ENCODE measurements at places on chromosomes 11 and 22.

DNA sequence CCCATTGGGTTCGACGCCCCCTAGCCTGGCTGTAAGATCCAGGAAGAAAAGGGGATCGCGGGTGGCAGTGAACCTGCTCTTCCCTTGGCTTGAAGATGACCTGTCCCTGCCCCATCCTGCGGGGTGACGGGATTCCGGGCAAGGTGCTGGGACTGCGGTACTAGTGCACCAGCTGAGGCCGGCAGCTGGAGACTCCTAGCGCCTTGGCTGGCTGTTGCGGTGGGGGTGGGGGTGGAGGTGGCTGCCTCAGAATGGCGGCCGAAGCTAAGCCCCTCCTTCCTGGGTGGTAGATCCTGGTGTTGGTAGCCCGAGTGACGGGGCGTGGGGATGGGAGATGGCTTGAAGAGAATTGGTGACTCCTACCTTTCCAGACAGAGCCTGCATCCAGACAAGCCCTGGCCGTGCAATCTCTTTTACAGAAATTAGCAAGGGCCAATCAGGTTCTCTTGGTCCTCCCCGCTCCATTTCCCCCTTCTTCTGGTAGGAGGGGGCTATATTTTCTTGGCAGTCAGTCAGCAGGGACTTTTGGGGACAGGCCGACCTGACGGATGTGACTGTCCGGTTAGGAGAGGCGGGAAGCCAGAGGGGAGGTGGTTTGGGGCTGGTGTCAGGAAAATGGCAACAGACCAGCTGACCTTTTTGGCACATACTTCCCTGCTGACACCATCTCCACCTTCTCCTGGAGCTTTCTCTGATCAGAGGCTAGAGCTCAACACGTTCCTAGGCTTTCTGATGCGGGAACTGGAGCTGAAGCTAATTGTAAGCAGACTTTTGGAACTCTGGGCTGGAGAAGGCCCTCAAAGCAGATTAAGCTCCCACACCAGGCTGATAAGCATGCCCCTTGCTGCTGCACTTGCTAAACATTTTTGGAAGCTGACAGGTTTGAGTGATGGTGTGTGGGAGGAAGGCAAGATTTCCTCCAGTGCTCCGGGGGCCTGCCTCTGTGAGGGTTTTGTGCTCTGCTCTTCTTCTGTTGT is 2.0 kb downstream of the NAV2 start:
- DNase-seq, result peak; percentile 81

GRCh38 chr11:44916801-44917385 is 33.8 kb downstream of the TP53I11 start:
- DNase-seq, result no peak

DNA sequence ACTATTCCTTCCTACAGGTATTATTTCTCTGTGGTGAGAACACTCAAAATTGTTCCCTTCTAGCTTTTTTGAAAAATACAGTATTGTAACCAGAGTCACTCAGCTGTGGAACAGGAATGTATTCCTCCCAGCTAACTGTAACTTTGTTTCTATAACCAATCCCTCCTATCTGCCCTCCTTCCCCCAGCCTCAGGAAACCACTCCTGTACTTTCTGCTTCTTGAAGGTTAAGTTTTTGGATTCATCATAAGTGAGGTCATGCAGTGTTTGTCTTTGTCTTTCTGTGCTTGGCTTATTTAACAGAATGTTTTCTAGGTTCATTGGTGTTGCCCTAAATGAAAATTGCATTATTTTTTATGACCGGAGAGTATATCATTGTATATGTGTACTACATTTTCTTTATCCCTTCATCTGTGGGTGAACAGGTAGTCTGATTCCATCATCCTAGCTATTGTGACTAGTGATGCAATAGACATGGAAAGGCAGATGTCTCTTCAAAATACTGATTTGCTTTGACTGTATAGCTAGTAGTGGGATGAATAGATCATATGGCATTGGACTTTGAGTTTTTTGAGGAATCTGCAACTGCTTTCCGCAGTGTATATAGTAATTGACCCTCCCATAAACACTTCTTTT is 112.9 kb upstream of the GRK3 start:
- DNase-seq, result no peak

- no peak for DNase-seq
Observed at GRCh38 chr11:128187377-128187776, 400.0 kb downstream of the ETS1 start.

- DNase-seq, result peak; percentile 70
Observed at GRCh38 chr22:32660292-32660691, 141.2 kb upstream of the TIMP3 start.

- DNase-seq, result no peak
Observed at GRCh38 chr11:90476442-90477007, 253.7 kb upstream of the CHORDC1 start.

GRCh38 chr11:104844451-104844850 is 53.8 kb downstream of the CASP12 start:
- no peak for DNase-seq

DNA sequence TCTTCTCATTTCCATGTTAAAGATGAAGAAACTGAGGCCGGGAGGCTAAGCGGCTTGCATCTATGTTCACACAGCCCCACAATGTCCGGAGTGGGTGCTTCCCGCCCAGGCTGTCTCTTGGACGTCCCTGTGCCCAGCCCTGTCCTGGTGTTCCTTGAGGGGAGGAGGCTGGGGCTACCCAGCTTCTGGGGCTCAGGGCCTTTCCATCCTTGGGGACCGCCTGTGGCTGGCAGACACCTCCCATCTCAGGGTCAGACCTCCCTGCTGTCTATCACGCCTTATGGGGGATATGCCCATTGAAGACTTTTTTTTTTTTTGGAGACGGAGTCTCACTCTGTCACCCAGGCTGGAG is 95.5 kb downstream of the WNT7B start:
- no peak for DNase-seq

DNA sequence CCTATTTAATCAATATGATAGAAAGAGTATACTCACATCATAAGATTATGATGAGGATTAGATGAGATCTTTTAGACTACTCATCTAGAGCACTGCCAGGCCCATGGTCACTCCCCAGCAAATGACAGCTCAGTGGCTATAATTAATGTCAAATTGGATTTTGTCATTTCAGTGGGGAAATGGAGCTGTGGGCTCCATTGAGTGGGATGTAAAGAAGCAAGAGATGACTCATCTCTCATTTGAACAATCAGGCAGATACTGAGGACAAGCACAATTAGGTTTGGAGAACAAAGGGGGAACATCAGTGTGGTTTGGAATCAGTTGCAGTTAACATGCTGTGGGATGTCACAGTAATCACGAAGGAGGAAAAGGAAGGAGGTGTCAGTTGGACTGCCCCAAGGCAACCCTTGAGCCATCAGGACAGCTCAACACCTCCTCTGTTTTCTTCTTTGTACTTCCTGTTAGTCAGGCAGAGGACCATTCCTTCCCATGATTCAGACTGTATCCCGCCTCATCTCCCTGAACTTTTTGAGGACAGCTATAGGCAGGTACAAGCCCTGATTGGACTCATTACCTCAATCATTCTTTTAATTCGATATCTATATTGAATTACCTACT is 473.7 kb upstream of the ISX start:
- DNase-seq, result no peak

DNA sequence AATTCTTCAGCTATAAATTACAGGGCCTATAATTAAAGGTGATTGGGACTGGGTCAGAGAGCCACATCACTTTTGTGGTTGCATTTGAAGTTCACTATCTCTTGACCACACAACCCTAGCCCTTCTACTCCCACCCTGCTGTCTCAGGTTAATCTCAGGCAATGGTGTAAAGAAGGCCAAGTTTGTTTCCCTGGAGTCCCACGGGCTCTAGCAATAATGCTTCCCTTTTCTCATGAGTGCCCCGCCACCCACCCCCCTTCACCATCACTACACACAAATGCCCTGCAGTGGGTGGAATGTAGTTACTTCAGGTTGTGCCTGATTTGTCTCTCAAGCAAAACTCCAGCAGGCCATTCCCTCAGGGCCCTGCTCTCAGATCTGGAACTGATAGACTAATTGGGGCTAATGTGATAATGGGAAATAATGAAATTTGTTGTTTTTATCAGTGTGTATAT is 1.8 kb upstream of the EHF start:
- no peak for DNase-seq

GRCh38 chr11:120565466-120566155 is 54.1 kb downstream of the GRIK4 start:
- DNase-seq, result no peak

- DNase-seq, result no peak
Observed at GRCh38 chr22:35446365-35446764, 46.4 kb downstream of the MCM5 start.

DNA sequence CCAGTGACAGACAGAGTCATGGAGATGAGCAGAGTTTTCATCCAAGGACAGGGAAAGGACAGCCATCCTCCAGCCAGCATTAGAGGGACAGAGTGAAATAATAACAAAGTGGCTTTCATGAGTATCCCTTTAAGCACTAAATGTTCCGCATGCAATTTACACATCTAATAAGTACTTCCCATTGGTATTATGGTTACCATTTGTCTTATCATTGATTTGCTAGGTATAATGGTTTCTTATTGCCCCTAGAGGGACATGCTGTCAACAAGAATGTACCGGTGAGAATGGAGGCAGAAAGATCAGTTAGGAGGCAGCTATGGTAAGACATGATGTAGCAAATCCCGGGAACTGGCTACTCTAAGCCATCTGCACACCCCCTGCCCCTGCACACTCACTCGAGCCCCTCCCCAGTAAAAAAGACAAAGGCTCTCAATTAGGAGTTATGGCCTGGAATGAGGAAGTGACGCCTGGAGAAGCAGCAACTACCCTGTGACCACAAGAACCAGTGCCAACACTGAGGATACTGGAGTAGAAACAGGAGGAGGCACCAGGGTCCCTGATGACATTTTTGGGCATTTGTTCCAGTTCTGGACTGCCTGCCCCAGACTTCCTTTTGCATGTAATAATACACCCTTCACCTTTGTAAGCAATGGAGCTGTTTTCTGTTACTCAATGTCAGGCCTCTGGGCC is 30.2 kb upstream of the HMGXB4 start:
- no peak for DNase-seq

- DNase-seq, result no peak
Observed at GRCh38 chr11:118529584-118530175, 1.3 kb upstream of the TMEM25 start.

DNA sequence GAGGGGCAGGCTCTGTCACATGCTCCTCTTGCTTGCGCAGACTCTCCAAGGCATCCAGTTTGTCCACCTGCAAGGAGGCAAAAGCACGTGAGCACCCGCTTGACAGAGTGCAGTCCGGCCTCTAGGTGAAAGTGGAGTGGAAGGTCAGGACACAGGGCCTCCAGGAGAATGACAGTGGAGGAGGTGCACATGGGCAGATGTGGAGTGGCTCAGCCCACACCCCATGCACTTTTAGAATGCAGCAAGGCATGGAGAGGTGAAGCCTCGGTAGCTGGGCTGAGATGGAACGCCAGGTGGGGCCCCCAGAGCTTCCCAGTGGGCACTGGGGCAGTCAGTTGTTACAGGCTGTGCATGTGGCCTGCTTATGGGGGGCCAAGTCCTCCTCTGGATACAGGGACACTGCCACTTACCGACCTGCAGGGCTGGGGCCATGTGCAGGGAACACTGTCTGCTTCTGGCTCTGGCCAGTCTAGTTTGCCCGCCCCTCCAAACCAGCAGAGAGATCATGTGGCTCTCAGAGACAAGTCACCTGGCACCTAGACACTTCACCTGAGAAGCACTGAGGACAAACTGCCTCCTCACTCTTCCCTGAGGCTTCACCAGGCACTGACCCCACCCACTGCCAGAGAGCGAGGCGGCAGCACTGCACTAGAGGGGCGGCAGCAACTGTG is 2.3 kb upstream of the SLC25A1 start:
- no peak for DNase-seq

- DNase-seq, result no peak
Observed at GRCh38 chr11:69052343-69053168, 3.8 kb downstream of the TPCN2 start.

DNA sequence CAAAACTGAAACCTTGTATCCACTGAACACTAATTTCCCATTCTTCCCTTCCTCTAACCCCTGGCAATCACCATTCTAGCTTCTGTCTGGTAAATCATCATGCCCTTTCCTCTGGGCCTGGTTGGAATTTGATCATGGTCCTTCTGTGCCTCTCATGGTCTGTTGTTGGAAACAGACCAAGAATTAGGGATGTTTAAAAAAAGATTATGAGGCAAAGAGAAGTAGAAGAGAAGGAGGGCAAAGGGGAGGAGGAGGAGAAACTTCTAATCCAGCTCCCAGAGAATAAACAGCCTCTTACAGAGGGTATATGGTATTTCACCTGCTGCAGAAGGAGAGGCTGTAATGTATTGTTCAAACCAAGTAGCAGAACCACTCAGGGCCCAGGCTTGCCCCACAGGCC is 10.6 kb downstream of the BCO2 start:
- DNase-seq, result no peak

DNA sequence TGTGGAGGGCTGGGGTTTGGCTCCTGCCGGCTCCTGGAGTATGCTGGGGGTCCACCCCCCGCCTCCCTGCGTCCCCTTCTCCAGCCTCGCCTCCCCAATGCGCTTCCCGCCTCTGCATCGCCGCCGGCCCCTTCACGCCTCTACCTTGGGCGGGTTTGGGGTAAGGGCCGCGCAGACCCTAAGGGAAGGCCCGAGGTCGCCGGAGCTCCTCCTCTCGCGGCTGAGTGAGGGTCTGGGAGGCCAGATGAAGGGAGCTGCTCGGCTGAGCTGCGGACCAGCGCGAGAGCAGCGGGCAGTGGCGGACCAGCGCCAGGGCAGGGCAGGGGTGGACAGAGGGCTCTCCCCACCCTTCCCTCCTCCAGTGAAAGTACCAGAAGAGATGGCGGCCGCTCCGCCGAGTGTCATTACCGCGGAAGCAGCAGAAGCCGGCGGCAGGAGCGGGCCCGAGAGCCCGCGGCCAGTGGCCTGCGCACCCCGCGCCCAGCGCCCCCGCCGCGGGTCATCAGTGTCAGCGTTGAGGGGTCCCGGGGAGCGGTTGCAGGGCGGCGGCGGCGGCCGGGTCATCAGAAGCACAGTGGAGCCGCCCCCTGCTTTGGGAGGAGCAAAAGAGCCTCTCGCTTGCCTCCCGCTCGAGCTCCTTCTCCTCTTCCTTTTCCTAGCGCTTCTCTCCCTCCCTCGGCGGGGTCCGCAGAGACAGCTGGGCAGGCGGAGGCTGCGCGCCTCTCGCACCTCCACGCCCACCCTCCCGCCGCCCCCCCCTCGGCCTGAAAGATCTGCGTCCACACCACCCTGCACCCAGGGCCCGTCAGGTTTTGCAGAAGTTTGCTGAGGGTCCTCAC is 255.6 kb upstream of the CADM1 start:
- DNase-seq, result peak; percentile 41

- DNase-seq, result no peak
Observed at GRCh38 chr22:28146401-28147314, 227.6 kb upstream of the PITPNB start.

Measured in heart right ventricle (tissue), 16 donors.